ENCODE measurements at places on chromosomes 7 and 10. TPM values are rescaled to one million over a fixed set of nuclear protein-coding genes. Genes with fewer than 3 reads are reported as not detected.

DNA sequence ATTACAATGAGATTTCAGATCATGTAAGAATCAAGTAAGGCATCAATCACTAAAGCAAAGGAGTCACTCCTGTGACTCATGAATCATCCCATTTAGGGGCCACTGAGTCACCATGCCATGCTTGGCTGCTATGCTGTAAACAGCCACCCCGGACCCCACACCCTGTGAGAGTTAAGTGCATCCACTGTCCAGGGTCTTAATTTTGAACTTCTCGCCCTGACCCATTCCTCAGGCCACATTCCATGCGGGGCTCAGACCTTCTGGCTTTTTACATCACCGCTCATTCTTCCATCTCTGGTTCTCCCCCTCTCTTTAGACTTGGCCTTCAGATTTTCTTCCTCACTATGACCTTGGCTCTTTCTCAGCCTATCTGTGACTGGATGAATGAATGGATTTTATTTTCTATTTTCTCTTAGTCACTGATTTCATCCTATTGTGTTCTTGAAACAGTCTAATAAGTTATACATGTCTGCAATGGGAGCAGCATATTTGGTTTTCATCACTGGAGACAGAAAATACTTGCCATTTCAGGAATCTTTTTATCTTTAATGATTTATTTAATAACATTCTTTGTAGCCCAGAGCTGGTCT is 239.6 kb downstream of the SKIDA1 start:
- no peak overlapping the region for H3K27ac ChIP-seq
- DNase-seq: no peak
- no peaks in the 10 kb centered on the region for H3K36me3 ChIP-seq
- peaks cover 5% of the 10 kb centered on the region for H3K4me1 ChIP-seq
- peaks cover 7% of the 10 kb centered on the region for H3K27me3 ChIP-seq

Gene PLEKHA8
- 12.1 TPM for total RNA-seq

Gene MLXIPL
- not detected for total RNA-seq

Gene PSAP
- total RNA-seq: 139 TPM

GRCh38 chr10:61721431-61721830 is 58.7 kb downstream of the CABCOCO1 start:
- H3K27me3 ChIP-seq: no peaks in the 10 kb centered on the region
- no peak overlapping the region for H3K4me3 ChIP-seq
- H3K36me3 ChIP-seq: no peaks in the 10 kb centered on the region
- no peak for DNase-seq
- H3K27ac ChIP-seq: no peak overlapping the region
